Stimulated activated naive CD8-positive, alpha-beta T cell treated with anti-CD3 and anti-CD28 coated beads, Interleukin-15, Interleukin-2, amounts not matched to agents 100 U/mL and 50 U/mL, for 24 hours (primary cell): ENCODE measurements at places on chromosomes 2 and 18.

GRCh38 chr2:149687052-149687427 is 99.5 kb upstream of the MMADHC start:
- no peak for DNase-seq

DNA sequence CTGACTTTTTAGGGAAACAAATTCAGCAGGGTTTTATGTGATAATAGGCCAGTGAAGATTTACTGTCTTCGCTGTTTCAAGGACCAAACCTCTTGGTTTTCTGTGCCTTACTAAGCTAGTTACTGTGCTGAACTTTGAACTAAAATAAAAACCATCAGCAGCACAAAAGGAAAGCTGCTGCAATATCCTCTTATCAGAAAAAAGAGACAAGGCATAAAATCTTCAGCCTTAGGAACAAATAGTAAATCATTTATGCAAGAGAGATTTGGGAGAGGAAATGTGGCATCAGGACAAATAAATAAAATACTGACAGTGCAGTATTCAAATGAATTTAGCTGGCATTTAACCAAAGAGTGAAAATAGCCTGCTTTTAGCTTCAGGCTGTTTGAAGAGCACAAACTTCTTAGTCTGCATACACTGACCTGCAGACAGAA is 64.1 kb upstream of the EHBP1 start:
- DNase-seq, result no peak

DNA sequence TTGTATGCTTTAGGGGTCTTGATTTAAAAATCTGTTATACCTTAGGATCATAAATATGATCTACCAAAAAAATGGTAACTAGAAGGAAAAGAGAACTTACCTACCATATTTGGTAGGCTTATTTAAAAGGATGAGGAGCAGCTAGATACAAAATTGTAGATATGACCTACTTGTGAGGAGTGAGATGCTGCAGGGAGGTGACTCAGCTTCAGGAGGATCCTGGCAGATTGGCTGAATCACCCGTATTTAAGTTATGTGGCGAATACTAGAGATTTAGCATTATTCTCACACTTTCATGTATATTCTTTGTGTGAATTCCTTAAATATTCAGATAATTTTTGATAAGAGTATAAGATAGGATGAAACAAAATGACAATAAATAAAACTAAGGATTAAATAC is 657.3 kb upstream of the LINC00305 start:
- no peak for DNase-seq

GRCh38 chr2:232457121-232458011 is 1.4 kb downstream of the ALPI start:
- peak; percentile 0 for DNase-seq

GRCh38 chr2:168336786-168337388 is 89.5 kb upstream of the STK39 start:
- peak; percentile 47 for DNase-seq

DNA sequence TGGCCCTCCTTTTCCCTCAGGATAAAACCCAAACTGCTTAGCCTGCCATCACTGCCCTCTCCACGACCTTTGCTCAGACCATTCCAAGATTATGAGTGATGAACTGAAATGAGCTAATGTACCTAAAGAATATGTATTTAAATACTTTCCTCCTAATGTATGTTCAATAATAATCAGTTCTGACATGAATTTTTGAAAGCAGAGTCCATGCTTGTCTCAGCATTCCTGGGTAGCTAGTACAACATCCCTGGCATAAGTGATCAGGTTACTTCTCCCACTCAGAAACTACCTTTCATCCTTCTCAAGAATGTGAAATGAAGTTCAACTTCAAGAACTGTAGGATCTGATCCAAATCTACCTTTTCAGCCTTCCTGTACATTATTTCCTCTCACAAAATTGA is 103.6 kb downstream of the UNC80 start:
- no peak for DNase-seq

- DNase-seq, result no peak
These were observed 8.6 kb downstream of the KLF7 start for GRCh38 chr2:207157162-207157481.

- DNase-seq, result no peak
These were observed 38.7 kb upstream of the HAAO start for GRCh38 chr2:42830922-42831574.

GRCh38 chr2:31828891-31829290 is 181.9 kb downstream of the MEMO1 start:
- no peak for DNase-seq

- no peak for DNase-seq
These were observed 687.6 kb upstream of the HS6ST1 start for GRCh38 chr2:129006135-129006886.

DNA sequence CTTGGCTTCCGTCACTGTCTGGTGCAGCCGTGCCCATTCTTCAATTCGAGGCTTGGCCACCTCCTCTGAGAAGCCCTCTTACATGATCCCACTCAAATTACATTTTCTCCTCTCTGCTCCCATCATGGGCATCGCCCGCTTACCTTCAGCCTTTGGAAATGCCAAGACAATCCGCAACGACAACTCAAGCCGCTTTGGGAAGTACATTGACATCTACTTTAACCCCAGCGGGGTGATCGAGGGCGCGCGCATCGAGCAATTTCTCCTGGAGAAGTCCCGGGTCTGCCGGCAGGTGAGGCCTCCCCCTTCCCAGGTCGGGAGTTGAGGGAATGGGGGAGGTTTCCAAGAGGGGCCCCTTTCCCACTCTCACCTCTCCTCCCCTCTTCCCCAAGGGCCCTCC is 38.3 kb downstream of the MYO7B start:
- DNase-seq, result no peak

GRCh38 chr2:85265304-85265703 is 62.5 kb downstream of the TGOLN2 start:
- no peak for DNase-seq

GRCh38 chr18:59767732-59768131 is 70.5 kb upstream of the CCBE1 start:
- no peak for DNase-seq

GRCh38 chr2:227500301-227500630 is 28.3 kb downstream of the AGFG1 start:
- no peak for DNase-seq

DNA sequence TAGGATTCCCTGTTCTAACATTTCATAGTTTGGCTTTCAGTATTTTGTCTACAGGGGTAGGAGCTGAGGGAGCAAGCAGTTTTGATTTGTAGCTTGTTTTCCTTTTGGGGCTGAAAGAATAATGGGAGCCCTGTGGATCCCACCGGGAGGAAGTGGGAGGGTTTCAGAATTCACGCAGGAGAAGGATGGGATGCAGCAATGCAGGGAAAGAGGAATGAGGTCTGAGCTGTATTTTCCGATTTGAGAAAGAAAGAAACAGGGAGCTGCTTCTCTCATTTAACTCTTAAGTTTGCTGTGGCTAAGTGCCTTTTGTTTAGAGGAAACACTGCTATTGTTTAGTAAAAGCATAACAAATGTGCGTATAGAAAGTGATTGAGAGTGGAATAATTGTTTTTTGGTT is 141.0 kb downstream of the ADCYAP1 start:
- DNase-seq, result no peak

- DNase-seq, result no peak
These were observed 1579.3 kb downstream of the SUCLG1 start for GRCh38 chr2:82879803-82880202.

DNA sequence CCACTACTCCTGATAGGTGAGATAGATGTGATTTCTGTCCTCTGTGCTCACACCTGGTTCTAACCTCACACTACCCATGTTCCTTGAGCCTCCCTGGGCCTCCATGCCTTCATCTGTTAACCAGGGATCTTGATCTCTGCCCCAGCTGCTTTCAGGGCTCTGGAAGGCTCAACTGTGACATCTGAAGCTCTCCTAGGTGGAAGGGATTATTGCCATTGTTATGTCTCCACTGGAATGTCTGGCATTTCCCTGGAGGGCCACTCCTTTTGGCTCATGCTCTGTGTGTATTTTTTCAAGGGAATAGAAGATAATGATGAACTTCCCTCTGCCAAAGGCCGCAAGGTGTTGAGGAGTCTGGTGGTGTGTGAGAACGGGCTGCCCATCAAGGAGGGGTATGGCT is 41.2 kb downstream of the PCARE start:
- DNase-seq, result no peak

DNA sequence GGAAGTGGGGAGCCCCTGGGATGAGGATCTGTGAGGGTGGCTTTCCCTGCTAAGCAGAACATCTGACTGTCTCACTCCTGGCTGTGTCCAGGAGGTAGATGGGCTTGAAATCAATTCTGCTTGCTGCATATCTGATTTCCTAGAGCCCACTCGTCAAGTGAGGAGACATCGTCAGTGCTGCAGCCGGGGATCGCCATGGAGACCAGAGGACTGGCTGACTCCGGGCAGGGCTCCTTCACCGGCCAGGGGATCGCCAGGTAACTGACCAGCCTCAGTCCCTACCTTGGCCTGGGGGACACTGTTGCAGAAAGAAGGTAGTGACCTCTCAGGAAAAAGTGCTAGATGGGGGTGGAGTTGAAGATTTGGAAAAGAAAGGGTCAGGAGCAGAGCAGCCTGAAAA is 31.3 kb downstream of the CNGA3 start:
- no peak for DNase-seq

DNA sequence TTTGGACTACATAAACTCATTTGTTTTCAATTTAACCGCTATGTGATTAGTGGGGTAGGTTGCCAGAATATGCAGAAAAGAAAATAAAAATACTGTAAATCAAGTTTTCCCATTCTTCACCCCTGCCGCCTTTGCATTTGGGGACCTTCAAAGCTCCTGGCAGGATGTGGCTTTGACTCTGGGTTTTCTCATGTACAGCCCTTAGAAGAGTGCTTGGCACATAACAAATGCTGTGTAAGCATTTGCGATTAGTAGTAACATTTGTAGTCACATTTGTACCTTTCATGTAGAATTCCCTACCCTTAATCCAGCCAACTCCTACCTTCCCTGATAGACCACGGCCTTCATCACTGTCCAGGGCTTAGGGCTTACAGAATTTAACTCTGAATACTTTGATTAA is 262.6 kb downstream of the MREG start:
- DNase-seq, result no peak

- DNase-seq, result no peak
These were observed 13.6 kb downstream of the FHOD3 start for GRCh38 chr18:36311026-36311570.

- DNase-seq, result no peak
These were observed 29.0 kb downstream of the LINC00305 start for GRCh38 chr18:64119916-64120315.

- no peak for DNase-seq
These were observed 8.0 kb downstream of the TNFRSF11A start for GRCh38 chr18:62332964-62333695.

DNA sequence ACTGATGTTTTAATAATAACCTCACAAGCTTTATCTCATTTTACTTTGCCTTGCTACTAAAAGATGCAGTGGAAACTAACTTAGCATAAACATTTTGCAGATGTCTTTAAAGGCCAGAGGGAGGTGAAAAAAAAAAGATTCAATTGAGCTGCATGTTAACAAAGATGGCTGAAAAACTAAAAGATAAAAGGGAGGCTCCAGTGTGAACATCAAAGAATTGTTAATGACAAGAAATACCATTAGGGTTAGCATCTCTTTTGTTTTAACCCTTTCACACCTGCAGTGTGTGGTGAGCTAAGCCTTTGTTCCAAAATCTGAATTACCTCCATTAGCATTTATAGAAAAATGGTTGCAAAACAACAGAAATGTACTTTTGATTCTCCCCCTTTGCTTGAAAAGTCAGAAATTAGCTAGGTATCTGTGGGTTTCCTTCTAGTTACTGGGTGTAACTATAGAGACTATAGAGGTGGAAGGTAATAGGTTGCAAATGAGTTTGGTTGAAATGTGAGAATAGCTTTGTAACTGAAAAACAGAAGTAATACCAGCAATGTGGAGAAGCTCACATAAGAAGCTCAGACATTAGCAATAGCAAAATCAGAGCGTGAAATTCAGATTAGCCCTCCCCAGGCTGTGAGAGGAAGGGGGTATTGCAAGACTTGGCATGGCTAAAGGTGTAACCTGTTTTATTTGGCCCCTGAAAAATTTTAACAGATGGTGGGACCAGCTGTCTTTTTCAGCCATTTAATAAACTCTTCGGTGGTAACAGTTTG is 34.8 kb upstream of the SP5 start:
- no peak for DNase-seq

- DNase-seq, result no peak
These were observed 247.7 kb downstream of the PTPRM start for GRCh38 chr18:7814754-7815315.
